ENCODE measurements at places on chromosomes 7 and 10. TPM values are rescaled to one million over a fixed set of nuclear protein-coding genes. Genes with fewer than 3 reads are reported as not detected.

The MOGAT3 gene
- not detected for total RNA-seq

GRCh38 chr10:86041116-86041515, 325.5 kb downstream of the GRID1 start:
- H3K4me3 ChIP-seq = no peak overlapping the region
- no peaks in the 10 kb centered on the region for H3K4me1 ChIP-seq
- H3K27ac ChIP-seq = no peak overlapping the region
- no peaks in the 10 kb centered on the region for H3K27me3 ChIP-seq

- H3K4me1 ChIP-seq = peaks cover 25% of the 10 kb centered on the region
- H3K27me3 ChIP-seq = no peaks in the 10 kb centered on the region
- H3K4me3 ChIP-seq = no peak overlapping the region
These were observed 80.2 kb downstream of the KMT2C start for GRCh38 chr7:152355474-152356057.

- no peak overlapping the region for H3K27ac ChIP-seq
- H3K36me3 ChIP-seq = no peaks in the 10 kb centered on the region
- no peaks in the 10 kb centered on the region for H3K27me3 ChIP-seq
- no peak for DNase-seq
- H3K4me1 ChIP-seq = peaks cover 10% of the 10 kb centered on the region
These were observed 164.6 kb downstream of the TWIST1 start for GRCh38 chr7:18952846-18953245.

The IL15RA gene
- 0.56 TPM for total RNA-seq

The TDRD1 gene
- total RNA-seq = not detected

GRCh38 chr7:10718768-10719167, 254.9 kb upstream of the PHF14 start:
- H3K36me3 ChIP-seq = no peaks in the 10 kb centered on the region
- no peaks in the 10 kb centered on the region for H3K4me1 ChIP-seq
- H3K4me3 ChIP-seq = no peak overlapping the region
- H3K27me3 ChIP-seq = no peaks in the 10 kb centered on the region

GRCh38 chr7:7529328-7529727, 6.3 kb downstream of the COL28A1 start:
- DNase-seq = no peak
- H3K27me3 ChIP-seq = no peaks in the 10 kb centered on the region
- H3K36me3 ChIP-seq = no peaks in the 10 kb centered on the region
- H3K27ac ChIP-seq = no peak overlapping the region

DNA sequence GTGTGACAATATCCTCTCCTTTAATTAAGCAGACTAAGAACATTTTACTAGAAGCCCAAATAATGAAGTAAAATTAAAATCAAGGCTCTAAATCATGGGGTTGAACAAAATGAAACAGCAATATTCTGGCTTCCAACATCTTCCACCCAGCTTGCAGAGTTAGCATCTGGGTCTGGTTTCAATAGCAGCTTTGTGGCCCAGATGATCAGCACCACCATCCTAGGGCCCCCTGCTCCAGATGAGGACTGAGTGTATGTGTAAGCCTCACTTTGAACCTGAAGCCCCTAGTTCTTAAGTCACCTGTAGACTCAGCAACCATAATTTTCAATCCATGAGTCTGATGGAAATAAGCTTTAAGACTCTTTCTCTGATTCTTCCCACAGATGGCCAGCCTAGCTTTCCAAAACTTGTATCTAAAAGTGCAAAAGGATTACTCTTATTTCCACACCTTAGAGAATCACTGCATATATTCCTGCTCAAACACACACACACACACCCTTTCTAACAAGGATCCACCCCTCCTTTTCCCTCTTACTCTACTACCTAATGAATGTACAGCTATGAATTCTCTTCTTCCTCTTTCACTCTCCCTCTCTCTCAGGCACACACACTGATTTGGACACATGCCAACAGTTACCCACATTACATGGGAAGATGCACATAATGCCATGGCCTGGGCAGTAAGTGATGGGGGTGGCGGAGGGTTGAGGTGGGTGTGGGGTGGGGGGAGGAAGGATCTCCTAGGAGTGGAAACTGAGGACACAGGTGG, 3.5 kb downstream of the DENND11 start:
- no peak for DNase-seq
- no peak overlapping the region for H3K4me3 ChIP-seq
- no peaks in the 10 kb centered on the region for H3K36me3 ChIP-seq
